DMS153 (cell line): ENCODE measurements at places on chromosomes 12 and 14.
A peak's percentile ranks its signal among the peaks of the same experiment; 100 is the strongest.

GRCh38 chr12:53224061-53224896 is 7.7 kb downstream of the RARG start:
- no peak for DNase-seq

- DNase-seq: no peak
Measured at GRCh38 chr14:54498095-54498531, 9.3 kb upstream of the GMFB start.

GRCh38 chr12:128381946-128382345 is 115.0 kb downstream of the TMEM132C start:
- no peak for DNase-seq

DNA sequence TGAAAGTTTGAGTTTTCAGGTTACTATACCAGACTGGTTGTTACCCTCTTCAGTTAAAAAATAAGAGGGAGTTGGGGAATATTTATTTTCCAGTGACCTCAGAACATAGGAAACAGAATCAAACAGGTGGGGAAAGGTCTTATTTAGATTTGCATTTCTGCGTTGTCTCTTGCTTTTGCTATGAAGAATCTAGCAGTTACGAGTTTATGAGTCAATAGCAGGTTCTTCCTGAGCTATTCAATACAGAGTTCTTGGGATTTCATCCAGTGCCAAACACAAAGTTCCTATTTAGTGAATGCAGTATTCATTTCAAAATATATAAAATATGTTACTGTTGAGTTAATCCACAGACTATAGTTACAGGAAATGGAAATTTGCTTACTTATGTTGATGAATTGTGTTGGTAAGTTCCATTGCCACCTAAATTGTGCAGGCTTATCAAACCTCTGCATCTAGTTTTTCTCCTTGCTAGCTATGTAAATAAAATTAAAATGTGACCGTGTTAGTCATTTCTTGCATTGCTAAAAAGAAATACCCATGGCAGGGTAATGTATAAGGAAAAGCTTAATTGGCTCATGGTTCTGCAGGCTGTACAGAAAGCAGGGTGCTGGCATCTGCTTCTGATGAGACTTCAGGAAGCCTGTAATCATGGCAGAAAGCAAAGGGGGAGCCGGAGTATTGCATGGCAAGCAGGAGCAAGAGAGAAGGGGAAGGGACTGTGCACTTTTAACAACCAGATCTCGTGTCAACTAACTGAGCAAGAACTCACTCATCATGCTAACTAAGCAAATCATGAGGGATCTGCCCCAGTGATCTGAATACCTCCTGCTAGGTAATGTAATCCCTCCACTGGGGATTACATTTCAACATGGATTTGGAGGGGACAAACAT is 110.2 kb downstream of the KTN1 start:
- no peak for DNase-seq

GRCh38 chr12:96326628-96327227 is 73.5 kb downstream of the CDK17 start:
- DNase-seq: no peak

- DNase-seq: no peak
Measured at GRCh38 chr12:48027183-48028002, 23.1 kb upstream of the COL2A1 start.

DNA sequence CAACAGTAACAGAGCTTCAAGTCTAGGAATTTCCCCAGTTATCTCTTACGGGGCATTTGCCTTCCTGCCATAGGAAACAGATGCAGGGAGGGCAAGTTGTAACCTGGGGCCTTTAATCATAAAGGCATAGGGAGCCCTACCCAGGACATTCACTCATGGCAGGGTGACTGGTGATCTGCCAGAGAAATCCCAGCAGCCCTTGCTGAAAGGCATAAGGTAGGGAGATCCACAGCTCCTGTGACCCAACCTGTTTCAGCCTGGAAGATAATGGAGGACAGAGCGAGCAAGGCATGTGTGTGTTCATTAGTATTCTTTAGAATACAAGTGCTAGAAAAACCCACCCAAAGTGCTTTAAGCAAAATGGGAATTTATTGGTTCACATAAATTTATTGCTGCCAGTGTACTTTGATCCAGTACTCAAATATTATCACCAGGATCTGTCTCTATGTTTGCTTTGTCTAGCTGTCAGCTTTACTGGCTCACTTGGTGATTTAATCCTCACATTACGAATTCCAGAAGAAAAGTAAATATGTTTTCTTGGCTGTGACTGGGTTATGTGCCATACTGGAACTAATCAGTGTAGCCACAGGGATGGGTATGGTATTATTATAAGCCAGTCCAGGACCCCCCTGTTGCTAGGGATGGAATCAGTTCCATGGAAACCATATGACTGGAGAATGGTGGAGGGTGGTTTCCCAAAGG is 21.1 kb upstream of the AKAP6 start:
- peak; percentile 86 for DNase-seq

DNA sequence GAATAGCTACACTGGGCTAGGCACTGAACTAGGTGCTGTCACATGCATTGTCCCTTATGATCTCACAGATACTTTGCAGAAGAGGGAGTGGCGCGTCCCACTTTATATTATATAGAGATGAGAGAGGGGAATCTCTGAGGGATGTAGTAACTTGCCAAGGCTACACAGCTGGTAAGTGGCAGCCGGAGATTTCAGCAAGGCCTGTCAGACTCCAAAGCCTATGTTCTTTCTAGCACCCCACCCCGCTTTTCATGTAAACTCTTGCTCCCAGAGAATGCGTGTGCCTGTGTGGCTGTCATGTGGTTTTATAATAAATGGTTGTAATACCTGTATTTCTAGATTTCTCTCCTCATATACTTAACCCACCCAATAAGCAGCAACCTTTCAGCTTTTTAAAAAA is 39.1 kb downstream of the WDR20 start:
- DNase-seq: no peak

- DNase-seq: no peak
Measured at GRCh38 chr12:19588951-19589350, 149.7 kb downstream of the AEBP2 start.

GRCh38 chr14:103055695-103056094 is 1.7 kb downstream of the CDC42BPB start:
- DNase-seq: no peak

- no peak for DNase-seq
Measured at GRCh38 chr12:106239951-106240335, 7.9 kb downstream of the CKAP4 start.

DNA sequence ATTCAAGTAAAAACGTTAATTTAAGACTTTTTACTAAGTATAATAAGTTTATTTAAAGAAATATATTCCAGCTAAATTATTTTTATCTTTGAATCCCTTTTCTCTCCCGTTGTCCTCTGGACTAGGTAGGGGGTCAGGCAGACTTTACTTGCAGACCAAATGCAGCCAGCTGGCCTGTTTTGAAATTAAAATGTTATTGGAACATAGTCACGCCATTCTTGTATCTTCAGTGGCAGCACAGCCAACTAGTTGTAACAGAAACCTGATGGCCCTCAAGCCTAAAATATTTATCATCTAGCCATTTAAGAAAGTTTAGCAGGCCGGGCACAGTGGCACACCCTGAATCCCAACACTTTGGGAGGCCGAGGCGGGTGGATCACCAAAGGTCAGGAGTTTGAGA is 52.7 kb downstream of the BCAT1 start:
- DNase-seq: no peak

DNA sequence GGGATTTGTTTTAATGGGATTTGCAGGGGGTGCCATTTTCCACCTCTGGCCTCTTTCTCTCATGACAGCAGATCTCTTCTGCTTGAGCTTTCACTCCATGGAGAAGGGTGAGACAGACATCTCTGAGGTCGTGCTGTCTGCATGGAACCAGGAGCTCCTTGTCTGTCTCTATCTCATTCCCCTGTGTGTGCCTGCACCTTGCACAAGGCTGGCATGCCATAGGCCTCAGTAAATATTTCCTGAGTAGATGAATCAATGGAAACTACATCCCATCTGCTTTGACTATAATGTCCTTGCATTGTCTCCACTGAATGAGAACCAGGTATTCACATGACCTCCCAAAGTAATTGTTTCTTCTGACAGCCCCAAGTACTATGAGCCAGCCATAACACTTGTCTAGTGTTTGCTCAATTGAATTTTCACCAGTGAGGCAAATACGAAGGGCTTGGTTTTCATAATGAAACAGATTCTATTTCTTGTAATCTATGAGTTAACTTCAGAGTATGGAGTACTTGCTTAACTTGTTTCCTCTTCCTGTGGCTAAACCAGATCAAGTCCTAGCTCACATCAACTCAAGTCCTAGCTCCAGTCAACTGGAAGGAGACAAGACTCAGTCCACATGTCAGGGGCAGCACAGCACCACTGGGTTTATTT is 32.3 kb downstream of the KCNK13 start:
- DNase-seq: peak; percentile 66

GRCh38 chr14:58426670-58427280 is 556 bp downstream of the TIMM9 start:
- peak; percentile 55 for DNase-seq

- peak; percentile 3 for DNase-seq
Measured at GRCh38 chr14:53719536-53719935, 237.1 kb downstream of the BMP4 start.

- DNase-seq: no peak
Measured at GRCh38 chr12:76028571-76029277, 2.9 kb downstream of the PHLDA1 start.

DNA sequence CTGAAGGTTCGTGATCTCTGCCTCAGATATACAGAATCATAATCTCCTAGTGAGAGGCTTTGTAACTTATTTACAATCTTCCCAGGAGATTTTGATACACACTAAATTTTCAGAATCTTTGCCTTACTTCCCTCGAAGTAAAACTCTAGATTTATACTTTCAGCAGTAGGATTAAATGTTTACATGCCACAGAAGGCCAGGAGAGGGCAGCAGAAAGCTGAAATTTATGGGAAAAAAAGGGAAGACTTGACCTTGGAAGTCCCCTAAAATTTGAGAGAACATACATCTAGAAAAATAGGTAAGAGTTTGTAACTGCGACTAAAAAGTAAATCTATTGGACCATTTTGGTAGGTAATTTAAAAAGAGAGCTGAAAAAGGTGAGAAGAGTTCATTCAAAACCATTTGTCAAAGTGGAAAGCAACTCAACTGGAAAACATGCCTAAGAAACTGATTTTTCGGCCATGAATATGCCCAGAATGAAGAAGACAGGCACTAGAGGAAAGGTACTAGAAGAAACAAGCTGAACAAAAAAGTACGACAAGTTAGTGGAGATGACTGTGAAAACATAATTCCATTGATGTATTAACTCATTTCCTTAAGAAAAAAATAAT is 242.0 kb upstream of the MDGA2 start:
- no peak for DNase-seq

GRCh38 chr12:78229591-78230101 is 399.0 kb downstream of the NAV3 start:
- no peak for DNase-seq

DNA sequence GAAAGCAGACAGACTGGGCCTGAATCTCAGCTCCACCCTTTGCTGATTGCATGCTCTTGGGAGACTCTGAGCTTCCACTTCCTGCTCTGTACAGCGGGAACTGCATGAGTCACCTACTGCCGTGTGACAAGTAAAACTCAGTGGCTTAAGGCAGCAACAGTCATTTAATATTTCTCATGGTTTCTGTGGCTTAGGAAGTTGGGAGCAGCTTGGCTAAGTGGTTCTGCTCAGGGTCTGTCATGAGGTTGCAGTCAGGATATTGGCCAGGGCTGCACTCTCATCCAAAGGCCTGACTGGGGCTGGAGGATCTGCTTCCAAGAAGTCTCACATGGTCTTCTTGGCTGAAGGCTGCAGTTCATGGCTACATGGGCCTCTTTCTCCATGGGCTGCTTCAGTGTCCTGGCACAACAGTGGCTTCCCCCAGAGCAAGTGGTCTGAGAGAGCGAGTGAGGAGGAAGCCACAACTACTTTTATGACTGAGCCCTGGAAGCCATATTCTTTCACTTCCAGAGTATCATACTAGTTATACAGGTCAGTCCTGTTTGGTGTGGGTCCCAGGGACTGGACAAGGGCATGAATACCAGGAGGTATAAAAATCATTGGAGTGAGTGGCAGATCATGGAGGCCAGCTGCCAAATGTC is 49.7 kb downstream of the FAM222A start:
- no peak for DNase-seq

- DNase-seq: no peak
Measured at GRCh38 chr14:88572117-88572516, 9.3 kb downstream of the ZC3H14 start.

DNA sequence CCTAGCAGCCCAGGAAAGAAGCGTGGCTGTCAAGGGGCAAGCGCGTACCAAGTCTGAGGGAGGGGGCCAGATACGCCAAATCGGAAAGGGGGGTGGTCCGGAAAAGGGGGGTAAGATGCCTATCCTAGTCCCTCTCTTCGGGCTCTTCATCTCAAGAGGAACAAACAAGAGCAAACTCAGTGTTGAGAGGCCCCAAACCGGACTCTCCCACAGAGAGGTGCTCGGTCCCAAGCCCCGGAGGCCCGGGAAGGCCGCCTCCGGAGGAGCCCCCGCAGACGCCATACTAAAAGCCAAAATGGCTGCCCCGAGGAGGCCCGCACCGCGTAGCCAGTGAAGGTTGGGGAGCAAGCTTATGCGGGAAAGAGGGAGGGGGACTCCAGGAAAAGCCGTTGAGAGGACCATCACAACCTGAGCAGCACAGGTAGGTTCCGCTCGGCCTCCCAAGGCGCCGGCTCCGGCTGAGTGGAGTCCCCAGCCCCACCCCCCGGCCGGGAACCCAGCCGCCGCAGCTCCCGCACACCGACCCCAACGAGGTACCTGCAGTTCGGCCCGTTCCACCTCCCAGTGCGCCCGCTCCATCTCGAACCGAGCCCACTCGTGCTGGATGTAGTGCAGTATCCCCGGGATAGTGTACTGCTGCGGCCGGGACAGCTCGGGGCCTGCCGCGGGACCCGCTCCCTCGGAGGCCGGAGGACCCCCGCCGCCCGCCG is at the start of gene AP4S1:
AP4S1 (plus strand) TSS at position 283 of the 710 bp plus-strand sequence. CDS start 40,548 bp downstream, outside the sequence.
- no peak for DNase-seq

- DNase-seq: no peak
Measured at GRCh38 chr12:25352083-25352918, 101.6 kb upstream of the KRAS start.

DNA sequence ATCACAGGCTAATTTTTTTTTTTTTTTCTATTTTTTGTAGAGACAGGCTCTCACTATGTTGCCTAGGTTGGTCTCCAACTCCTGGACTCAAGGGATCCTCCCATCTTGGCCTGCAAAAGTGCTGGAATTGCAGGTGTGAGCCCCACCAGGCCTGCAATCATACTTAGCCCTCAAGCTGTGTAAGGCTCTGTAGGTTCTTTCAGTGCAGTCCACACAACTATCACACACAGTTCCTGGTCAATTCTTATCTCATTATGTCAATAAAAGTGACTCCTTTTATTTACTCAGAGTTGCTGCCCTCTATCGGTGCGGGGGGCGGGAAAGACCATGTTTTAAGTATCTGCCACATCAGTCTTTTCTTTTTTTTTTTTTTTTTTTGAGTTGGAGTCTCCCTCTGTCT is 29.0 kb downstream of the SLC2A3 start:
- DNase-seq: peak; percentile 60

- DNase-seq: peak; percentile 66
Measured at GRCh38 chr12:25276199-25276937, 25.6 kb upstream of the KRAS start.

- no peak for DNase-seq
Measured at GRCh38 chr12:71585218-71585617, 78.4 kb downstream of the ZFC3H1 start.
